ENCODE measurements at places on chromosomes 4 and X.

DNA sequence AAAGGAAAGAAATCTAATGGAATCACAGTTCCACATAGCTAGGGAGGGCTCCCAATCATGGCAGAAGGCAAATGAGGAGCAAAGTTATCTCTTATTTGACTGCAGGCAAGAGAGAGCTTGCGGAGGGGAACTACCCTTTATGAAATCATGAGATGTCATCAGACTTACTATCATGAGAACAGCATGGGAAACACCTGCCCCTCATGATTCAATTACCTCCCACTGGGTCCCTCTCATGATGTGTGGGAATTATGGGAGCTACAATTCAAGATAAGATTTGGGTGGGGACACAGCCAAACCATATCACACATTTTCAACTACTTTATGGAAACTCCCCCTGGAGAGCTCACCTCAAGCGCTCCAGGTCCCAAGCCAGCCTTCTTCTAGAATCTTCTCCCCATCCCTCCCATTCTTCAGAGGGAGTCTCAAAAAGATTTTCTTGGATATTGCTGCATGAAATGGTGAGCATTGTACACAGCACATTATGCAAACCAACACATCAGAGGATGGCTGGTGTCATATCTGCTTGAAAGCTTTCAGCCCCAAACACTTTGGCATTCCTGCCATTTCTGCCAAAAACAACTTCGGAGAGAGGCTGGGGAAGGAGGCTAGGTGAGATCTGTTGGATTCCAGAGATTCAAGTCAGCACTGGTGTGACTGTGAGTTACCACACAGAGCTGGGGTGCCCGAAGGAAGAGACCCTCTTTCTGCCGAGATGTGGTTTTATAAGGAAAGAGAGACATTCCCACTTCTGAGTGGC, 6.9 kb downstream of the FGFBP1 start:
- DNase-seq, result no peak

- DNase-seq, result no peak
Observed at GRCh38 chr4:145839151-145839550, 99.5 kb downstream of the ZNF827 start.

GRCh38 chr4:985123-985830, 1.6 kb upstream of the IDUA start:
- DNase-seq, result peak; percentile 68

GRCh38 chrX:114774691-114775090, 190.8 kb downstream of the HTR2C start:
- DNase-seq, result no peak

DNA sequence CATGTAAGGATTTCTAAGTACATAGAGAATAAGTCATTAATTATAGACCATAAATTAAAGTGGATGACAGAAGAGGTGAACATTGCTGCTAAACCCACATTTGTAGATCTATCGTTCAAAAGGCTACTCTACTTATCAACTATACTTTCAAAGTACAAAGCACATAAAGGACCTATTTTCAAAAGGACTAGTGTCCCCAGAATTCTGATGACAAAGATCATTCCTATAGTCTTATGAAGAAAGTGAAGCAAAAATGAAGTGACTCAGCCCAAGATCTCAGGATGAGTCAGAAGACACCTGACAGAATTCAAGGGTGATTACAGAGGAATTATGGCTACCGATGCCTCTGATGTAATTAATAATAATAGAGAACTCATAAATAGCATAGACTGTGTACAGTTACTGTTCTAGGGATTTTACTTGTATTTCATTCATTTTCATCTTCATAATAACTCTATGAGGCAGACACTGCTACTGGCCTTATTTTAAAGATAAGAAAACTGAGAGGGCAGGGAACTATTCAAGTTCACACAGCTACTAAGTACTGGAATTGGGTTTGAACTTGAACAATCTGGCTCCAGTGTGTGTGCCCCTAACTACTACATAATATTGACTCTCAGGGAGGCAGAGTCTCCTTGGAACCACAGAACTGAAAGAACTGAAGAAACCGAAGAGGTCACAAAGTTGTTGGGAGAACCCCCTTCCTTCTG, 17.1 kb downstream of the USP46 start:
- no peak for DNase-seq

DNA sequence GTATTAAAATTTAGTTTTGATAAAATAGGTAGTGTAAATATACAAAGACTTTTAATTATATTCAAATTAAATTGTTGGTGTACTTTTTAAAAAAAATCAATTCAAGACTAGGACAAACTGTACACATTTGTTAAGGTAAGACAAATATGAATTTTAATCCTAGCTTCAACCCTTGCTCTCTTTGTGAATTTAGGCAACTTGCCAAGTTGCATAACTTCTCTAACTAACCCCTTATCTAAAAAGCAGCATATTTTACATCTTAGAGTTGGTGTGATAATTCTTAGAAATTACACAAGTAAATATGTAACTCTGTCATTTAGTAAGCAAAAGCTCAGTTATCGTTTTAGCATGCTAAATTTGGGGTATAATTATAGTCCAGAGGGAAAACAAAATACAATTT, 78.1 kb upstream of the FSTL5 start:
- no peak for DNase-seq

All from activated T-cell treated with anti-CD3 and anti-CD28 coated beads, Interleukin-2, amount 50 U/mL, for 4 hours (primary cell).